ENCODE measurements at places on chromosomes 7 and 10.

DNA sequence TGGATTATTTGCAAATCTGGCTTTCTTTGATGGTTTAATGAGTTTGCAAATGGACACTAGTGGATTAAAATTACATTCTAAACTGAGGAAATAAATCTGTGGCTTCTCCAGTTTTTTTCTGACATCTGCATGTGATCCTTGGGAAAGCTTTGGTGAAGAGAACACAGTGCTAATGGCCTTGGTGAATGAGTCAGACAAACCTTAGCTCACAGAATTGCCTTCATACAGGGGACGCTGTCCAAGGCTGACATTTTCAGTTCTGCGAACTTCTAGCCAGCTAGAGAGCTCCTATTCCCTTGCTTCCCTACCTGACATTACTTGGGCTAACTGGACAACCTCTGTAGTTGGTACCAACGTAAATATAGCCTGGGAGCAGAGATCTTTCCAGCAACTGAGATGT is 21.2 kb downstream of the BMPER start:
- no peak for DNase-seq

- DNase-seq: no peak
Observed at GRCh38 chr10:52129410-52130178, 184.5 kb upstream of the DKK1 start.

GRCh38 chr7:32100407-32100907 is 30.2 kb upstream of the PDE1C start:
- DNase-seq: no peak

DNA sequence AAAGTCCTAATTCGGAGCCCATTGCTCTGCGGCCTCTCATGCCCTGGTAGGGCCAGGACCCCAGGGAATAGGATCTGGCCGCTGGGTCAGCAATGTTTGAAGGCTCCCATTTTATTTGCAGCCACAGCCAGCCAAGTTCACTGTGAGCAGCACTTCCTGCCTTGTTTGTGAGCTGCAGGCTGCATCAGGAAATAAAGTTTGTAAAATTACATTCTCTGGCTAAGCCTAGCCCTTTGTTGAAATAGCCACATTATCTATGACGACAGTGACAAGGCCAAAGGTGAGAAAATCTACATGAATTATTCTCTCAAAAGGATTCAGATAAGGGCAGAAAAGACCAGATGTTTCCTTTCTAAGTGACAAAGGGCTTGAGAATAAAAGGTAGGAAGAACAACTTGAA is 23.7 kb upstream of the ITGB1 start:
- DNase-seq: no peak

GRCh38 chr7:143252006-143252405 is 11.2 kb upstream of the GSTK1 start:
- no peak for DNase-seq

- no peak for DNase-seq
Observed at GRCh38 chr7:23462846-23463245, 7.4 kb downstream of the IGF2BP3 start.

GRCh38 chr10:91602868-91603568 is 29.9 kb downstream of the PPP1R3C start:
- DNase-seq: no peak

DNA sequence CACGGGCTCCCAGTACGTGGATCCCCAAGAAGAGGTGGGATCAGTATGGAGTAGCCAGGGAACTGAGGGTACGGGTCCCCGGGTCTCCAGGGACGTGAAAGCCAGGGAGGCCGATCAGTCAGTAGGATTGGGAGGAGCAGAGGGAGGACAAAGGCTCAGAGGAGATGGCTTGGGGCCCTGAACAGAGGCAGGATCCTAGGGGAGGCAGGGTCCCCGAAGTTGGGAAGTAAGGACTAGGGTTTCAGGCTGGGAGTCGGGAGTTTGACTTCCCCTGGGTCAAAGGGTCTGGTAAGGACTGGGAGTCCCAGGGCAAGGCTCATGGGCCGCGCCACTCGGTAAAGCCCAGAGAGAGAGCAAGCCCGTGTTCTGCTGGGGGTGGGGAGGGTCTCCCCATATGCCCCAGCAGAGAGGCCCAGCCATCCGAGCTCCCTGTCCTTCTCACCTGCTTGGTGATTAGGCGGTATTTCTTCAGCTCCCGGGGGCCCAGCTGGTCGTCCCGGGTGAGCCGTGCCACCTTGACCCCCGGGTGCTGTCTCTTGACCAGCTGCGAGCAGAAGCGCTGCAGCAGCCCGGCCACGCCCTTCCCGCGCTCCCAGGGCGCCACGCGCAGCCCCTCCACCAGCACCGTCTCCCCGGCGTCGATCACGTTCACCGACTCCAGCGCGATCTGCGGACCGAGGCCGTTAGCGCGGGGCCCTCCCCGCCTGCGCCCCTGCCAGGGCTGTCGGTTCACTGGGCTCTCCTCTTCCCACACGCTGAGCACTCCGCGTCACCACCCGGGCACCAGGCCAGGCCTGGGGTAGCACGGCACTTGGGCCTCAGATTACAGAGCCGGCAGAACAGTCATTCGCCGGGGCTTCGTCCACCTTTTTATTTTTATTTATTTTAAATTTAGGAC is 7.0 kb downstream of the NAT16 start:
- DNase-seq: no peak

DNA sequence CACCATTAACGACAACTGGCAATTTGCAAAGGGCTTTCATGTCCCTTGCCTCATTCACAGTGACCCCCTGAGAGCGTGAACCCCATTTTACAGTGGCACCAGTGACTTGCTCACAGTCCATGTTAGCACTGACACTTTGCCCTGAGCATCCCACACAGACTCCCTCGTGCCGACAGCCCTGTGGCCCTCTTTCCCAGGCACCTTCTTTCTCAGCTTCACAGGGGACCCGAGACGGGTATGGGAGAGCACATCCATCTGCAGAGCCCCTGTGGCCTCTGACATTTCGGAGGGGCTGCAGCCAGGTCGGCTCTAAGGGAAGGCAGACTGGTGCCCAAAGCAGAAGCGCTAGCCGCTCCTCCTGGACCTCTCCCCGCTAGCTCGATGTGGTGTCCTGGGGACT is 10.8 kb downstream of the LOXL4 start:
- no peak for DNase-seq

Measured in cortex of kidney (tissue), 1 donor.